Right ventricle myocardium superior (tissue), 1 donor: ENCODE measurements at places on chromosomes 4 and X. TPM values are rescaled to one million over a fixed set of nuclear protein-coding genes. Genes with fewer than 3 reads are reported as not detected.

GRCh38 chr4:129136433-129136832 lies 40.5 kb downstream of the C4orf33 start:
- DNase-seq: no peak

- no peak for DNase-seq
Measured at GRCh38 chr4:5010984-5011383, 8.3 kb downstream of the CYTL1 start.

DNA sequence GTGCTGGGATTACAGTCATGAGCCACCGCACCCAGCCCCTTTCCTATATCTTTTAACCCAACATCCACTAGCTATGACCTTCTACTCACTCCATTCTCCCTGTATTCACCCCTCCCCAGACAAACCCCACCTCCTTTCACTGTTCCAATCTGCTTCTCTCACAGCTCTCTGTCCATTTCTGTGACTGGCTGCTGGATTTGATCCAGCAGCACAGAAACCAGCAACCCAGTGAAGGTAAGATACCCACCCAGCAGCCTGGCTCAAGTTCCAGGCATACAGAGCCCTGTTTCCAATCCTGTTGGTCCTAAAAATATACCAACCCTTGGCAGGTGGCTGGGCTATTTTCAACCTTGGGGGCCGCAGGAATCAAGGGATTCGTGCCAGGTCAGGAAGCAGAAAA lies 56.9 kb upstream of the SMIM10 start:
- peak; percentile 47 for DNase-seq

DNA sequence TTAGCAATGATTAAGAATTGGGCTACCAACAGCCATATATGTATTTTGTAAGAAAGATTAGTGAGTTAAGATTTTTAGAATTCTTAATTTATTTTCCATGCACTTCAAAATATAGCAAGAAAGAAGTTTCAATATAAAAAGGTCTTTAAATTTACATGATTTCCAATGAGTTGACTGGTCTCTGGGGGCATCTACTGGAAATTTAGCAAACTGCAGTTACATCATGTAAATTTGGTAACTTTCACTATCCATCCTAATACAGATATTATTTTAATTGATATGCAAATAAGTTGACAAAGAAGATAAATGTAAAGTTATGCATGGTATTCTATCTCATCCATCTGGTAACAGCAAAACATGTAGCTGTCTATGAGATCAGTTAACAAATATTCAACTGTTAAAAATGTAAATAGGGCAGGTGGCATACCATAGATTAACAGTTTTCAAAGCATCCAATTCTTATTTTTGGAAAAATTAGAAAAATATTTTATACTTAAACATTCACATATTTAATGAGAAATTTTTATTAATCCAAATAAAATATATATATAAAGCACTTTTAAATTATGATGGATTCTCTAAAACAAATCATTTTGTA lies 29.1 kb downstream of the TTC29 start:
- DNase-seq: no peak

DNA sequence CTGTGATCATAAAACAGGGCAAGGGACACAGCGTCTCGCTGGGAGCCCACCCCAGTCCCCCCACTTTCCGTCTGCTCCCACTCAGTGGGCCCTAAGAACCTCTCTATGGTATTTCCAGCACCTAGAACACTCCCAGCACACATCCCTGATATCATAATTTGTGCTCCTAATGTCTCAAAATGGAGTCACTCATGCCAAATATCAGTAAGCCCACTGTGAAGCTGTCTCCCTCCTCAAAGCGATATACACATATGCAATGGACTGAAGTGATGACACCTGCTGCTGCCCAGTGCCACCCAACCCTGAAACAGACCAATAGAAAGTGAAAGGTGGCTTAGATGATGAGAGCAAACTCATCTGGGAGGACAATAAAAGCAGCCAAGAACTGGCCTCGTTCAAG lies 17.9 kb downstream of the ENPP6 start:
- no peak for DNase-seq

PABPC1L2B gene
- total RNA-seq: not detected

DNA sequence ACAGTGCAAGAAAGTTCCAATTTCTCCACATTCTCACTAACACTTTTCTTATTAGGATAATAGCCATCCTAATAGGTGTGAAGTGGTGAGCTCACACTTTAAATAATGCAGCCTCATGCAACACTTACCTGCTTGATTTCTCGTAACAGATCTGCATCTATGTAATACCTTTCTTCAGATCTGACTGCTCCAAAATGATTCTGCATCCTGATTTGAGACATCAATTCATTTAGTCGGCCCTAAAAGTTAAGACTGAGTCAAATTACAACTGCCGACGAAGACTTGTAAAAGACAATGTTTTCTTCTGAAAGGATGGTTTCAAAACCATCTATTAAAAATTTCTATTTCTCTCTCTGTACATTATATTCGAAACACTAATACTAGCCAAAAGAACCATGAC lies 30.7 kb downstream of the NUP54 start:
- DNase-seq: no peak

FUNDC1 gene
- 23.3 TPM for total RNA-seq

DNA sequence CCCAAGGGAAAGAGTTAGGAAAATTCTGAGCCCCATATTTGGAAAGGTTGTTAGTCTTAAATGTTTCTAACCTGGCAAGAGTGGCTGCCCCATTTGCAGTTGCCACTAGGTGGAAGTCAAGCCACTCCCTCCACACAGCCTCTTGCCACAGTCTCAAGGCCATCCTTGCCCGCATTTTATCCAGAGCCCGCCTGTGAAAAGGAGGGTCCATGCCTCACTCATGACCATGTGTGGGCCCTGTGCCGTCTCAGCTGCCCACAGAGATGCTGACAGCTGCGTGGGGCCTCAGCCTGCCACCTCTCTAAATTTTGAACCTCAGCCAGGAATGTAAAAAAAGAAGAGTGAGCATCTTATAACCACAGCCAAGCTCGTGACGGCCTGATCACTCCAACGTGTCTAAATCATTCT lies 201.5 kb upstream of the FAM241A start:
- DNase-seq: no peak

DNA sequence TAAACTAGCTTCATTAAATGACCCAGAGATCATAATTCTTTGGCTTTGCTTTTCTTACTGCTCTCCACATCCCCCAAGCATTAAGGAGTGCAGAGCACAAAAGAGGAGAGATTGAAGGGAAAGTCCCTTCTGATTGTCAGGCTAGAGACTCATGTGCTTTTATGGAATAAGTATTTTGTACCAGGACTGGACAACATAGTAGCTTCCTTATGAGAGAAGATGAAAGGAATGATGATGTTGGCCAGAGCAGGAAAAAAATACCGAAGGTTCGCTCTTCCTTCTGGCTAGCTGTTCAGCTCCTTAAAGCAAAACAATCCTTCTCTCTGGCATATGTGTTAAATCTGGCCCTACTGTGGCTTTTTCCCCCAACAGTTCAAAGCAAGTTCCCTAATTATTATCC lies 53.1 kb downstream of the HOPX start:
- DNase-seq: no peak

- DNase-seq: no peak
Measured at GRCh38 chr4:95059663-95060062, 301.9 kb downstream of the BMPR1B start.

SRP72 gene
- 30.5 TPM for total RNA-seq

PLAC1 gene
- not detected for total RNA-seq

- DNase-seq: no peak
Measured at GRCh38 chr4:52743444-52744019, 7.7 kb downstream of the ERVMER34-1 start.

DNA sequence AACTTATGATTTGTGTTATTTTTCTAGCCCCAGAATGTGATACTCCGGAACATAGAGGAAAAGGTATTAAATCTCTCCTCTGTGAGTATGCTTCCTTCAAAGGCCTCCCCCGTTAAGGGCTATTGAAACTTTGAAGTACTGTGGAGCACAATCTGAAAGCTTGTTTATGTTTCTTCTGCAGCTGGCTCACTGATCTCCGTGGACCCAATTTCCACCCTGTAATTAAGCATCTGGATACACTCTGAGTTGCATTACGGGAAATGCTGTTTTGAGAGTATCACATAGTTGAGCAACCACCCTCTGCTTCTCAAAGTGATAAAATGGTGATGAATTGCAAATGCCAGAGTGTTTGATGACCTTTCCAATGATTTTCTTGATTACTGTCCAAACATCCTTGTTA lies 296.8 kb upstream of the PABPC5 start:
- no peak for DNase-seq

DNA sequence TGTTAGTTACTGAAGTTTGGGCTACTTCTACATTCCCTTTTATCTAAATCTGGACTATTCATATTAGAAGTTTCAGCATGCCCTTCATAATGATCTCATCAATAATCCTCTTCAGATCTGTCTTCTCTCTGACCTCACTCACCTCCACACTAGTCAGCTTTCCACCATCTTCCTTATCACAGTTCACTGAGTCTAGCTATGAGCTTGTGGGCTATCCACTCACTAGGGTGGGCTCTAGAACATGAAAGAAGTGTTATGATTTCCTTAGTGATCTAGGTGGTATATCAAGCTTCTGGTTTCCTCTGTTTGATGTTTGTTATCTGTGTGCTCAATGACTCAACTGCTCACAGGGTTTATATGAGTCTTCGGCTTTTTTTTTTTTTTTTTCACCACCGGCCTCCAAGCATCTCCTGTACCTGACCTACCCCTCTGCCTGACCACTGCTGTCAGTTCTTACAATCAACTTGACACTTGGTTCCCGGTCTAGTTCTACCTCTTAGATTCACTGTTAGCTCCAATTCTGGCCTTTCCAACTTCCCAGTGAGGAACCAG lies 103.1 kb downstream of the PAPSS1 start:
- DNase-seq: no peak

DNA sequence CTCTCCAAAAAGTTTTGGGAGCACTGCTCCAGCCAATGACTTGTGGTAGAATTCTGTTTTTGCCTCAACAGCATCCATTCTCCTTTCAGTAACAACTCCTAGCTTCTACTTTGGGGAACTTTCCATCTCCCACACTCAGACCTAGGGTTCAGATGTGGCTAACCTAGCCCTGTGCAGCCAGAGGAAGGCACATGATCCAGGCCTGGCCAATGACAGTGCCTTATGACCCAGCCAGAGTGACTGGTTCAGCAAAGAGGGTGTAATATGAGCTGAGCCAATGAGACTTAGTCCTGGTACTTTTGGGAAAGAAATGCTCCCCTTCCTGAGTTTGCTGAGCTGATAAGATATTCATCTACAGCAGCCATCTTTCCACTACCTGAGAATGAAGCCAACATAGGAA lies 5.4 kb upstream of the USP46 start:
- no peak for DNase-seq

TRIML1 gene
- not detected for total RNA-seq

DNA sequence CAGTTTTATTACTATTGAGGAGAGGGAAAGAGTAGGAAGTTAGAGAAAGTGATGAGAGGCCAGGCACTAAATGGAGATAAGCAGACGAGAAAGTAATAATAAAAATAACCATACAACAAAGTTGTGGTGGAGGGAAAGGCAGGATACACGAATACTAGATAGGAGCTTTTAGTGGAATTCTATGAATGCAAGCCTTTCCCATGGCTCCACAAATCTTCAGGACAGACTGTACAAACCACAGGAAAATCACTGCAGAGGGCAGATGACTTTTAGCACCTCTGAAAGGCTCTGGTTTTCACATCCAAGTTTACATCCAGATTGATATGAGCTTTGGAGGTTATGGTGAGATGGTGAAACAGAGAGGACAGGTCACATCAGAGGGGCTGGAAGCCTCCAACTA lies 41.5 kb downstream of the TNIP3 start:
- no peak for DNase-seq

DNA sequence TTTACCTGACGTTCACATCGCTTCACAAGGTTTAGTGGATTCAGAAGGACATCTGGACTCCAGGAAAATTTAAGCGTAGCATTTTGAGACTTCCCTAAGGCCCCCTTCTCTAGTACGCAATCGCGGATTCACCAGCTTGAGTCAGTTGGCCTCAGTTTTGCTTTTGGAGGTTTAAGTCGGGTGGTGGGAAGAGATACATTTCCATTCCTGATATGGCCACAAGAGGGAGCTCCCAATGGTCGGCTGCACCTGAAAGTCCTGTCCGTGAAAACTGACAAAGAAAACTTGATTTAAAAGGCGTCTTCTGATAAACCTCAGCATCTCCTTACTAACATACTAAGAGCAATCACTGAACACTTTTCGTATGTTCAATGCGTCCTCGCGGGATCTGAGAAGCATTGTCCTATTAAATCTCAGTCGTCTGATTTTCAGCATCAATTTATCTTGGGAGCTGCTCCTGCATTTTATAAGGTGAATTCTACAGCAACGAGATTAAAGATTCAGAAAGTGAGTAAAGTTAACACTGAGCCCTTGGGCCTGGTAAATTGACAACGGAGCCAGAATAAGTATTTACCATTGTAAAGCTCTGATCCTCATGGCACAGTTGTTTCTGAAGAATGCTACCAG lies 50.6 kb downstream of the LGI2 start:
- DNase-seq: no peak

DCAF8L2 gene
- not detected for total RNA-seq

- no peak for DNase-seq
Measured at GRCh38 chrX:132443196-132444135, 45.4 kb downstream of the MBNL3 start.

DNA sequence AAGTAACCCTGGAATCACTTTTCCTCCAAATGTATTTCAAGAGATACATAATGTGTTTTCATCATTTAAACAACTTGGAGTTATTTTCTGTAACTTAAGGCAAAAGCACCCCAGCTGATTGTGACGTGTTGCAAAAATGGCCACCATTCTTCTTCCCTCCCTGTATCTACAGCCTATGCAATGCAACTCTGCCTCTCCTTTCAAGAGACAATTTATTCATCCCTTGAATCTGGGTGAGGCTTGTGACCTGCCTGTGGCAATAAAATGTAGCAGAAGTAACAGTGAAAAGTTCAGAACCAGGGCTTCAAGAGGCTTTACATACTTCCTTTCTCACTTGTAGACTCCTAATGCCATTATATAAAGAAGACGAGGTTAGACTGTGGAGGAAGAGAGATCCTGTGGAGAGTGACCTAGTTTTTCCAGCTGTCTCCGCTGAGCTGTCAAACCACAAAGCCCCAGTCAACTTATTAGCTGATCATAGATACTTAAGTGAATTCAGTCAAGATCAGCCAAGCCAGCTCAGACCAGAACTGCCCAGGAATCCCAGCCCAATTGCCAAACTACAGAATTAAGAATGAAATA lies 81.0 kb upstream of the KLF3 start:
- no peak for DNase-seq

DNA sequence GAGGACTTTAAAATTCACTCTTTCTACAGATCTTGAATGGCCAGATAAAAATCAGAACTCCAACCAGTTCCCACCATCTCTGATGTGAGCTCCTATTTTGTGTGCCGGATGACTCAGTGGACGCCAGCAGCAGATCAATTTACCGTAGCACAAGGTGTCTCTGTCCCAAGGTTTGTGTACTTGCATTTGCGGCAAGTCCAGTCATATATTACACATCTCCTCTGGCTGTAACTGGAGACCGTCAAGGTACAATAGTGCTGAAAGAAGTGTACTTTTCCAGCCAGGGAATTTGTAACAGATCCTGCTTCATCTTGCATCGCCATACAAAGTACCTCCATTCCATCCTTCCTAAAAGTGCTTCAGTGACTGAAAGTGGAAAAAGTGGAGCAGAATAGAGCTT lies 108.2 kb upstream of the SORBS2 start:
- DNase-seq: no peak
